ENCODE measurements at places on chromosomes 5 and 9. TPM values are rescaled to one million over a fixed set of nuclear protein-coding genes. Genes with fewer than 3 reads are reported as not detected.
A peak's percentile ranks its signal among the peaks of the same experiment; 100 is the strongest.

GRCh38 chr5:176929654-176930053 is 30.5 kb upstream of the HK3 start:
- DNase-seq: peak; percentile 7

DNA sequence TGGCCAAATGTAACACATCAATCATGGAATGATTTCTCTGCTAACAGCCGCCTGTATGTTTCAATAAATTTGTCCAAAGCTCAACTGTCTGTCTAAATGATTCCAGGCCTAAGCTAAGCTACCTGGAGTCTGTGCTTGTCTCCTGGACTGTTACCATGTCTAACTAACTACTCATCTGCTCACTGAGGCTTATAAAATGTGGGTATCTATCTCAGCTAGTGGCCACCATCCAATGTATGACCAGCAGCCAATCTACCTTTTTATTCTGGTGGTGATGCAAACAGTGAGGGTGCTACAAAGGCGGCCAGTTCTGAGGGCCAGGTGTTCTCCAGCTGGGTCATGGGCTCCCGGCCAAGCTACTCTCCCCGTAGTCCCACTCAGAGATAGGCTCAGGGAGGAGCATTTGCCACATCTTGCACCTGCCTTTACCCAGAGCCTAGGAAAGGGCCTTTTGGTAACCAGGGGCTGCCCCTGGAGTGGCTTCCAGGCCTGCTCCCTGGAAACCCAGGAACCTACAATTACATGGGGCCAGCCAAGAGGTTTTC is 59.1 kb downstream of the PFDN1 start:
- DNase-seq: no peak

GRCh38 chr9:81460693-81461092 is 228.7 kb downstream of the TLE1 start:
- DNase-seq: no peak

DNA sequence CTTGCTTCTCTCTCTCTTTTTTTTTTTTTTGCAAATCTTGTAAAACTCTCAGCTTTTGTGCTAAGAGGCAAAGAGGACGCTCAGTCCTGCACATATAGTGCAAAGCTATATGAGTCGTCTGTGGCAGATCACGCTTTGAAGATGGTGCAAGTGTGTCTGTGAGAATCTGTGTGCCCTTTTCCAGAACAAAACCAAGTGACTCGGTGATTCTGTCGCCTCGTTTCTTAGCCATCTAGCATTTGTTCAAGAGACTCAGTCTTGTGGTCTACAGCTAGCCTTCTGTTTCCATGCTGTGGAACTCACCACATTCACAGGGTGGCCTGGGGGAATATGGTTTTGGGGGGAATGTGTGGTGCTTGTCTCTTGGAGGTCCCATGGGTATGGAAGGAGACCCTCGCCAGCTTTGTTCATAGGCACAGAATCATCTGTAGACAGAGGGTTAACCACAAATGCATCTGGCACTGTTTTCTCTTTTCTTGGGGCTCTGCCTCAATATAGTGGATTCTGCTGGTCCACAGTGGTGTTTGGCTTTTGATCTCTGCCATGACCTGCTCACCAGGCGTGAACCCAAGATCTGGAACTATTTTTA is 82.1 kb downstream of the C9orf152 start:
- DNase-seq: no peak

Gene FOXD4L5
- total RNA-seq: not detected

GRCh38 chr5:108749128-108749861 is 1.6 kb downstream of the FER start:
- DNase-seq: no peak

- DNase-seq: no peak
Observed at GRCh38 chr5:9202636-9203035, 343.2 kb downstream of the SEMA5A start.

Gene FOXD4L4
- 0.38 TPM for total RNA-seq

Gene TEK
- total RNA-seq: not detected

- no peak for DNase-seq
Observed at GRCh38 chr5:72223371-72223770, 96.7 kb downstream of the MRPS27 start.

Gene ARHGEF28
- total RNA-seq: 34.1 TPM

Gene SPINK4
- total RNA-seq: 0.53 TPM

DNA sequence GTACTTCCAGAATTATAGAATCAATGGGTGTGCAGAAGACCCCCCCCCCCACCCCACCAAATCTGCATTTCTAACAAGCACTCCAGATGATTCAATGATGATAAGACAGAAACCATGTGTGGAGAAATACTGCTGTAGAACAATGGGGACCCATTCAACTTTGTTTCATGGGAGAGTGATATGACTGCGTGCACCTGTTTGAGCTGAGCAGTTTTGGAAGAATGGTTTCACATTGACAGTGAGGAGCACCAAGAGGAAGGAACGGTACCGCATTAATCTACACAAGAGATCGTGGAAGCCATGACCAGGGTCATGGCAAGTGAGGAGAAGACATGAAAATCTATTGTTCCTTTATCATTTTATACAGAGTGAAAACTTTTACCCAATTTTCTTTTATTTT is 202.7 kb downstream of the CD180 start:
- peak; percentile 51 for DNase-seq

DNA sequence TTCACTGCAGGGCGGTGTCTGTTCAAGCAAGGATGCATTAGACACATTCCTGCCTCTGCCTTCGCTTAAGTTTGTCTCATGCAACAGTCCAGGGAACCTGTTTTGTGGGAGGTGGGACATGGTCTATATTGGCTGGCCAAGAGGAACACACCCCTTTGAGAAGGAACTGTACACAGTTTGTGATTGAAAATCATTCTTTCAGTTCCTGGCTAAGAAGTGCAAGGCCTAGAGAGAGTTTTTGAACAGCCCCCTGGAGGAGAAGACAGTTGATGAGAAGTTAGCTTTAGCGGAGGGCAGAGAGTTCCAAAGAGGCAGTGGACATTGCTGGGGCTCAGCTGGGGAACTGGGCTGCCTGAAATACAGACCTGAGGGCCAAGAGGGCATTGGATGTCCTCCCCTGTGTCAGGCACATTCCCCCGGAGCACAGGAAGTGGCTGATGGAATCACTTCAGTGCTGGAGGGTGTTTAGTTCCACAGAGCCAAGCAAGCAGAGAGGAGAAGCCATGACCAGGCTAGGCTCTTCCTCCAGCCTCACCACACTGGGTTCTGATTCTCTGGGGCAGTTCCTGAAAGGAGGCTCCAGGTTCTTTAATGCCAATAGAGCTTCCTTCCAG is 66.6 kb downstream of the RGS3 start:
- no peak for DNase-seq

DNA sequence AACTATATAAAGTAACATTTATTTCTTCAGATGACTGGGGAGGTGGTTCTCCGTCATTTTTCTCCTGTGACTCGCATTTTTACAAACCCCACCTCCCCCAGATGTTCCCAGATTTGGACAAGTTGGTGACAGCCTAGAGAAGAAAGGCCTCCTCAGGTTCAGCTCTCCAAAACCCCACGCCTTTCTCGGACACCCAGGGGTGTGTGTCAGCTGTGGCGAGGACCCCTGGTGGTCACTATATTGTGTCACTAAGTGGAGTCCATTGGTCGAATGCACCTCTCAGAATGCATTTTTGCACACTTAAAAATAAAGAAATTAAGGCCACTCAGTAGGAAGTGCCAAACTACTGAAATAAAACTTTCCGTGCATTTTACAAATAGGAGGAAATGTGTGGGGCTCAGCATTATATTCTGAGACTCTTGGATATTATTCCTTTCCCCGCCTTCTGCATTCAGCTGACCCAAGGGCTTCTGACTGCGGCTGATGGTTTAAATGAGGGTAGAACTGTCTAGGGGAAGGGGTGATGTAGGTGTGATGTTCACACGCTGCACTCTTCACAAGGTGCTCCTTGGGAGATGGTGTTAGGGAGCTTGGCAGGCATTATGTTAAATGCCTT is 47.6 kb downstream of the ACO1 start:
- DNase-seq: peak; percentile 33

Gene PRELID2
- 20.3 TPM for total RNA-seq

GRCh38 chr9:71636143-71636839 is 132.0 kb downstream of the CEMIP2 start:
- peak; percentile 38 for DNase-seq

- DNase-seq: no peak
Observed at GRCh38 chr5:10675177-10675700, 85.8 kb downstream of the DAP start.

DNA sequence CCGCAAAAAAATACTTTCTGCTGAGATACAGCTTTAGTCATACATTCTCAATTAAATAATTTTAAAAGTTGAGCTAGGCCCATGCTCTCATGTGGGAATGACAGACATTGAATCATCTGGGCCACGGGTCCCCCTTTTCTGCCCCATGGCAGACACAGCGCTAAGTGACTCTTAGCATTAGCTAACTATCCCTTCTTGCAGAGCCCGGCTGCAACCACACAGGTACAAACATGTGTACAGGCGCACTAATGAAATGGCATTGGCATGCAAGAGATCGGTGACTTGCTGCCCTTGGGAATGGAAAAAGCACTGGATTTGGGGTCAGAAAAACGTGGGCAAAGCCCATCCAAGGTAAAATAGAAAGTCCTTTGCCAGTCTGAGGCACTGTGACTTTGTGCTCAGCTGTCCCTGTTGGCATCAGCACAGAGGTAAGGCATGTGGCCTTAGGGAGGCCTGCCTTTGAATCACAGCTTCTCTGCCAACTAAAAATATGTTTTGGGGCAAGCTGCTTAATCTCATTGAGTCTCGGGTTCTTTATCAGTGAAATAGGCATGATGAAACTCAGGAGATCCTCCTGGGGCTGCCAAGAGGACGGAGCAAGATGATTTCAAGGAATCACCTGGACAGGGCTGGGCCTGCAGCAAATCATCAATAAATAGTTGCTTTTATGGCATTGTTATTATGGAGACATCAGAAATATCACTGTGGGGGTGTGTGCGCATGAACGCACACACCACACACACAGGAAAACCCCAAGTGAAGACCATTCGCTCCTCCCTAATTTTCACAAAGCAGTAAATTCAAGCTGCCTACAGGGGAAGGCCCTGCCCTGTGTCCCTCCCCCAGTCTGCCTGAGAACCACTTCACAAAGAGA is 54.2 kb downstream of the WHRN start:
- no peak for DNase-seq

DNA sequence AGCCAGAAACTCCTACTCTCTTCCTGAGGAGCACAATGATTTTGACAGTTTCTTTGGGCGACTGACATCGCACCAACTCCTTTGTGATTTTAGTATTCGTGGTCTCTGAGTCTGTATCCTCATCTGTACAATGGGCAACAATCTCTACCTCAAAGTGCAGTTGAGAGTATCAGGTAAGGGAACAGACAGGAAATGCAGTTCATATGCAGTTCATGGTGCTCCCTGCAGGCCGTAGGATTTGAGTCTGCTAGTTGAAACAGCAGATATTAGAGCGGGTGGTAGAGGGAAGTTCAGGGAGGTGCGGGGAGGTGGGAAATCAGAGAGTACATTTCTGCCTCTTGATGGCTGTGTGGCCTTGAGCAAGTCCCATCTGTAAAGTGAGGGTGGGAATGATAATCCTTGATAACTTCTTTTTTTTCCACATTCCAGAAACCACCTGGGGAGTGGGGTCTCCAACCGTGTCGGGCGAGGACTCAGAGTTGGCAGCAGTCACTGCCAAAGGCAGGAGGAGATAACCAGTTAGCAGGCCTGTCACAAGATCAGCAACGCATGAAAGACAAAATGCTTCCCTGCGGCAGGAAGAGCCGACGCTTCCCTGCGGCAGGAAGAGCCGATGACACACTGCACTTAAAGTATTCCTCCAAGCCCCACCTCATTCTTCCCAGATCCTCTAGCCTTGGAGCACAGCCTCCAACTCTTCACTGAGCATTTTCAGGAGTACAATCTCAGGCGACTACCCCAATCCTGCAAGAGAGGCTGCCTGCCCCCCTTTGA is 6.0 kb upstream of the NEK6 start:
- no peak for DNase-seq

GRCh38 chr9:76161106-76161505 is 233.1 kb downstream of the RFK start:
- no peak for DNase-seq

- DNase-seq: no peak
Observed at GRCh38 chr5:2271316-2271715, 388.6 kb upstream of the IRX4 start.

GRCh38 chr5:153974131-153974812 is 64.4 kb downstream of the FAM114A2 start:
- DNase-seq: peak; percentile 25

Gene SPATA31E1
- not detected for total RNA-seq

GRCh38 chr9:134932606-134933005 is 14.9 kb upstream of the FCN1 start:
- DNase-seq: no peak

DNA sequence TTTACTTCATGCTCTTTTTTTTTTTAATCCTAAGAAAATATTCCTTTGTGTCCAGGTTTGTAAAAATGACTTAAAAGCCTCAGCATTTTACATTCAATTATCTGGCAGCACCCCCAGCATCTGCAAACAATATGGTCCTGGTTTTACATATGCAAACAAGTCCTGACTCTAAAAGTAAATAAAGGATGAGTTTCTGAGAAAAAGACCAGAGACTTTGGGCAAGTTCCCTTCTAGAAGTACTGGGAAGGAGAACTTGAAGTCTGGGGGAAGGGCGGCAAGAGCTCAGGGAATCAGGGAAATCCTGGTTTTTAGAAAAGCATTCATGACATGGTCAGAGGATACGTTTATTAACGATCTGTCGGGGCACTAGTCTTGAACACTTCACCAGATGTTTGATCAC is 25.8 kb downstream of the COL23A1 start:
- no peak for DNase-seq

GRCh38 chr9:69771775-69772418 is 12.1 kb upstream of the PTAR1 start:
- DNase-seq: no peak

GRCh38 chr9:135530146-135530545 is 8.9 kb downstream of the LCN1 start:
- no peak for DNase-seq

Gene PLPPR1
- total RNA-seq: 16.4 TPM

Gene PCBD2
- 12.0 TPM for total RNA-seq

Gene HSPB3
- total RNA-seq: not detected

Gene TICAM2
- total RNA-seq: not detected

Gene FGF1
- not detected for total RNA-seq

DNA sequence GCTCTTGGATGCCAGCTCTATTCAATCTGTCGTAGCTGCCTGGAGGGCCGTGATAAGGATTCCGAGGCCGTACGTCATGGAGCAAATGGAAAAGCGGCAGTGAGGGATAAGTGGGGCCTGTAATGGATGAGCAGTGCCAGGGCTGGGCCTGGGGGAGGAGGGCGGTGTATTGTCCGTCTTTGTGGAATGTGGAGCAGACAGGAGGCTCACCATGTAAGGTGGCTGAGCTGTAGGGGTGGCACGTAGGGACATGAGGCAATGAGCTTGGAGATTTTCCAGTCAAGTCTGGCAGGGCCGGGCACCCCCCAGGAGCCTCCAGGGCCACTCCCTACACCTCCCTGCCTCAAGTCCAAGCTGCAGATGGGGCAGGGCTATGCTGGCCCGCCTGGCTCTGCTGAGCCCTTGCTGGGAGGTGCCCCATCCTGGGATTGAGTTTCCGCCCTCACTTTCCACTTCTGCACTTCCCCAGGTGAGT is 29.2 kb downstream of the NCS1 start:
- DNase-seq: no peak

Gene PCDHB9
- 0.18 TPM for total RNA-seq

GRCh38 chr5:39020458-39020857 is 53.7 kb downstream of the RICTOR start:
- DNase-seq: no peak

Measured in HepG2 (cell line).